ENCODE measurements at places on chromosomes 4 and X. TPM values are rescaled to one million over a fixed set of nuclear protein-coding genes. Genes with fewer than 3 reads are reported as not detected.
A peak's percentile ranks its signal among the peaks of the same experiment; 100 is the strongest.

GRCh38 chrX:119189595-119189994, 46.5 kb upstream of the PGRMC1 start:
- DNase-seq, result peak; percentile 23

Gene BMP3
- not detected for total RNA-seq

DNA sequence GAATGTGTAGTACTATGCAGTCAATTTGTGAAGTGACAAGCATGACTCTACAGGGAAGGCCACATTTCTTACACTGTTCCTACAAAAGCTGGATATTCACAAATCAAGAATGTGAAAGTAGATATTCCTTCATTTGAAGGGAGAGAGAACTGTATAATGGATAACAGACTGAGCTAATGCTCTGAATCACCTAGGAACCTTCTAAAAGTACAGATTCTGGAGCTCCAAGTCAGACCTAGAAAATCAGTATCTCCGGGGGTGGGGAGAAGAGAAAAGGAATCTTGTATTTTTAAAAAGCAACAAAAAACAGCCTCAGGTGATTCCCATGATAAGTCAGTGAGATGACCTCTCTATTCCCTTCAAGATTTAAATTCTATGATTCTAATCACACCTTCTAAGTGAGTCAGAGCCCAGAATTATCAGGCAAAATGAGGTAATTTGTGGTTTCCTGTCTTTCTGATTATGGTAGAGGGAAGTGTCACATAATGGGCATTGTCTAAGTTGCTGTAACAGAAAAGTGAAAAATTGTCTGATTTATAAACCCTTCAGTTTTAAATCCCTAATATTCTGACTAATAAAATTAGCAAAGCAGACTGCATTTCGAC, 80.9 kb downstream of the IL21 start:
- DNase-seq, result no peak

Gene ZNF674
- 4.2 TPM for total RNA-seq

DNA sequence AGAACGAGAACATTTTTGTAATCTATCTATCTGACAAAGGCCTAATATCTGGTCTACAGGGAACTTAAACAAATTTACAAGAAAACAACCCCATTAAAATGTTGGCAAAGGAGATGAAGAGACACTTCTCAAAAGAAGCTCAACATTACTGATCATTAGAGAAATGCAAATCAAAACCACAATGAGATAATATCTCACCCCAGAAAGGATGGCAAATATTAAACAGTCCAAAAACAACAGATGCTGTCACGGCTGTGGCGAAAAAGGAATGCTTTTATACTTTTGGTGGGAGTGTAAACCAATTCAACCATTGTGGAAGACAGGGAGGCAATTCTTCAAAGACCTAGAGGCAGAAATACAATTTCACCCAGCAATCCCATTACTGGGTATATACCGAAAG, 2284.8 kb downstream of the ARAP2 start:
- peak; percentile 21 for DNase-seq

GRCh38 chr4:2142630-2143427, 83.7 kb downstream of the NAT8L start:
- DNase-seq, result peak; percentile 37

- DNase-seq, result no peak
Observed at GRCh38 chr4:183503497-183504063, 1.3 kb upstream of the ING2 start.

DNA sequence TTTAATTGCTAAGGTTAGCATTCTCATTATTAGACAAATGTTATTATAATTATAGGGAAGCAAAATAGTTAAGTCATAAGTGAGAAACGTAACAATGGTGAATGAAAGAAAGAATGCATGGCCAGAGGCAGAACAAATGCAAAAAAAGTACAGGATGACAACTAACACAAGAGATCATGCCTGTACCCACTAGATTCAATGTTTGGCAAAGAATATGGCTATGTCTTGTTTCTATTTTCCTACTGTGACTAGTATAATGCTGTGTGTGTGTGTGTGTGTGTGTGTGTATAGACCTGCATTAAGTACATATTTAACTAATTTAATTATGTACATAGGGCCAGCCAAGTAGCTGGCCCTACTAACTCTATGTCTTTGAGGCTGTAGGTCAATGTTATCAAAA, 12.9 kb upstream of the BMP2K start:
- DNase-seq, result no peak

Gene CCDC160
- total RNA-seq, result not detected
